HCEC 1CT (cell line): ENCODE measurements at places on chromosomes 13 and 19.
A peak's percentile ranks its signal among the peaks of the same experiment; 100 is the strongest.

DNA sequence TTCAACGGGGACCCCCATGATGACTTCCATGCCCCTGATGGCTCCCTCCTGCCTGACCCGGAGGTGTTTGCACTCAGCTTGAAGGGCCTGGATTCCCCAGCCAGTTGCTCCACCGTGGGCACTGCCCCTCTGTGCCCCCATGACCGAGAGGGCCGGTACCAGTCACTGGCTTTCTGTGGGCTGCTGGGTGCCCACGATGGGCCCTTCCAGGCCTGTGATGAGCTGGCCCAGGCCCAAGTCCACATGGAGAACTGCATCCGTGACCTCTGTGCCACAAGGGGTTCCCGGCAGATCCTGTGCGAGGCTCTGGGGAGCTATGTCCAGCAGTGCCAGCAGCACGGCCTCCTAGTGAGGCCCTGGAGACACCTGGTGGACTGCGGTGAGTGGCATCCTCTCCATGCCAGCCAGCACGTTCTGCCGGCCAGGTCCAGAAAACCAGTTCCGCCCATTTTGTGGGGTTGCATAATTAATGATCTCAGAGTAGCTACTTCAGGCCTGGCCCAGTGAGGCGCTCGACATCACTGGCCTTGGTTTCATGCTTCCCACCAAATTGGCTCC, 34.9 kb upstream of the FXYD3 start:
- no peak for DNase-seq

DNA sequence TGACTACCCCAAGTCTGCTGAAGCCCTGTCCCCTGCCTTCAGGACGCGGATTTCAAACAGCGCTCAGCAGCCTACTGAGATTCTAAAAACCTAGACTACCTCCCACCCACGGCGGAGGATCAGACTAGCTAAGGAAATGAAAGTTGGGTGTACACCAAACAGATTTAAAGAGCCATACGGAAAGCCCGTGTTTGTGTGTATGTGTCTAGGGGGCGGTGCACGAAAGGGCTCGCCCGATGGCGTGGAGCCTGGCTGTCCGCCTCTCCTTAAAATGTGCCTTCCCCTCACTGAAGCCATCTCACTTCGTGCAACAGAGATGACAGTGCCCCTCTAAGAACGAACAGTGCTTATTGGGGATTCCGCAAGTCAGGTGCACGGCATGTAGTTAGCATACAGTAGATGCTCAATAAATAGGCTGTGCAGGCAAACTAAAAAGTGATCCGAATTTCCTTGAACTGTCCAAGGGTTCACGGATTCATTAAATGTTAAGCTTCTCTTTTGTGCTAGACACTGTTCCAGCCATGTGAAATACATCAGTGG, 639 bp downstream of the LENG1 start:
- DNase-seq: no peak

- DNase-seq: no peak
Measured at GRCh38 chr13:113598481-113598880, 13.9 kb downstream of the TFDP1 start.

DNA sequence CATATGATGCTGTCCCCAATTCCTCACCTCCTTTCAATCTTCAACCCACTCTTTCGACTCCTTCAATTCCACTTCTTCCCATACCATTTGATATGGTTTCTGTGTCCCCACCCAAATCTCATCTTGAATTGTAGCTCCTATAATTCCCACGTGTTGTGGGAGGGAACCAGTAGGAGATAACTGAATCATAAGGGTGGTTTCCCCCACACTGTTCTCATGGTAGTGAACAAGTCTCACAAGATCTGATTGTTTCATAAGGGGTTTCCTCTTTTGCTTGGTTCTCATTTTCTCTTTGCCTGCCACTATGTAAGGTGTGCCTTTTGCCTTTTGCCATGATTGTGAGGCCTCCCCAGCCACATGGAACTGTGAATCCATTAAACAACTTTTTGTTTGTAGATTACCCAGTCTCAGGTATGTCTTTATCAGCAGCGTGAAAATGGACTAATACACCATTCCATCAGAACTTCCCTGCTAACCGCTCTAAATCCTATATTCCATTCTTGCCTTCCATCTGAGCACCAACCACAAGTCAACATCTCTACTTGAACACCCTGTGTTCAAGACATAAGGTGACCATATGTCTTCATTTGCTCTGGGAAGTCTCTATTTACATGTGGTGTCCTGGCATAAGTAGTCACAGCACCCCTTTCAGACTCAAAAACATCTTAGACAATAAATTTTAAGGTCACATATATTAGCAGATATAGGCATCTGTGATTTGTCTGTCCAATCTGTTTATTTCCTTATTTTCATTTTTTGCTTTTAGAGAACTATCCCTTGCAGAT, 122.9 kb downstream of the TSHZ3 start:
- DNase-seq: no peak

DNA sequence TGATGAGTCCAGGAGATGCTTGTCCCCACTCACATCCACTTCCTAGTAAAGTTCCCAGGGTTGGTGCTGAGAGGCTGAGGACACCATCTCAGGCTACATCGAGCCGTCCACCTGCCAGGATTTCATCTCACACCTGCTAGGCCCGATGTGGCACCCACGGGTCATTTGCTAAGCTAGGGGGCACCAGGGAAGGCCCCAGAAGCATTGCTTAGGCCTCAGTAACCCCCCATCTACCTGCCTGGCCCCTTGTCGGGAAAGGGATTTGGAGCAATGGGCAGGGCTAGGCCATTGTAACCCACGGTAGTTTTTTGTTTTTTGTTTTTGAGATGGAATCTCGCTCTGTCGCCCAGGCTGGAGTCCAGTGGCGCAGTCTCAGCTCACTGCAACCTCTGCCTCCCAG, 51.8 kb downstream of the F2RL3 start:
- DNase-seq: no peak

DNA sequence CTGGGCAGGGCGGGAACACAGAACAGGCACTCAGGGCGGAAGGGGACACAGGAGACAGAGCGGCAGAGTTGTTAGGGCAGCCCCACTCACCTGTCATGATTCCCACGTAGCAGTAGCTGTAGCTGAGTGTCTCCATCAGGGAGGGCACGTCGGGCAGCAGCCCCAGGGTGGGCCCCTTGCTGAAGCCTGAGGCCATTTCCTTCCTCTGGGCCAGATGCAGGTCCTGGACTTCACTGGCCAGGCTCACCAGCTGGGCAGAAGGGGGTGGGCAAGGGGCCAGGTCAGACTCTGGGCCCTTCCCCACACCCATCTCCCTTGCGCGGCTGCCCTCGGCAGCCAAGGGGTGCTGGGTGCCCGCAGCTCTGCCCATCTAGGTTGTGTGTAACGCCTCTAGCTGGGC, 5.9 kb downstream of the MBOAT7 start:
- DNase-seq: no peak

GRCh38 chr19:23788411-23788810, 29.7 kb upstream of the ZNF681 start:
- no peak for DNase-seq

GRCh38 chr13:106471957-106472543, 63.4 kb downstream of the EFNB2 start:
- peak; percentile 55 for DNase-seq

DNA sequence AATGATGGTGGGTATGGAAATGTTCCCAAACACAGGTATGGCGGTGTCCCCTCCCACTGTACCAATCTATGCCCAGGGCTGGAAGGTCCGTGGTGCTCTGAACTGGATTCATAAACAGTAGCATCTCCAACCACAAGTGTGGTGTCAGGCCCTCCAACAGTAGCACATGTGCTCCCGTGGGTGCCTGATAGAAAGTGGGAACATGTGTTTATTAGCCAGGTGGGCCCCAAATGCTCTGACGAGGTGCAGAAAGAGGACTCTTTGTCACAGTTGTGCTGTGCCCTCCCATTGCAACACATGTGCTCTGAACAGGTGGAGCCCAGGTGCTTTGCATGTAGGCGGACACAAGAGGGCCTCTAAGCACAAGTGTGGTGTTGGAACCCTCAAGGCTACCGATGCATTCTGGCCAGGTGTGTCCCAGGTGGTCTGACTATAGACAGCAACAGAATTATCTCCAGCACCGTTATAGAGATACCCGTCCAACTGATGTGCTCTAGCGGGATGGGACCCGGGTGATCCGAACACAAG, 75.4 kb upstream of the ZNF30 start:
- DNase-seq: no peak

GRCh38 chr13:107812014-107812412, 403.3 kb downstream of the LIG4 start:
- DNase-seq: no peak

DNA sequence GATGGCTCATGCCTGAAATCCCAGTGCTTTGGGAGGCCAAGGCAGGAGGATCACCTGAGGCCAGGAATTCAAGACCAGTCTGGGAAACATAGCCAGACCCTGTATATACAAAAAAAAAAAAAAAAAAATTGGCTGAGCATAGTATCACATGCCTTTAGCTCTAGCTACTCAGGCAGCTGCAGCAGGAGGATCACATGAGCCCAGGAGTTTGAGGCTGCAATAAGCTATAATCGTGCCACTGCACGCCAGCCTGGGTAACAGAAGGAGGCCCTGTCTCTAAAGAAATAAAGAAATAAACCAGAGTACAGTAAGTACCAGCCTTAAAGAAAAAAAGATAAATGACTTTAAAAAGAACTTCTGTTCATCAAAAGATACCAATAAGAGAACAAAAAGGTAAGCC, 52.9 kb downstream of the FAM124A start:
- DNase-seq: no peak

DNA sequence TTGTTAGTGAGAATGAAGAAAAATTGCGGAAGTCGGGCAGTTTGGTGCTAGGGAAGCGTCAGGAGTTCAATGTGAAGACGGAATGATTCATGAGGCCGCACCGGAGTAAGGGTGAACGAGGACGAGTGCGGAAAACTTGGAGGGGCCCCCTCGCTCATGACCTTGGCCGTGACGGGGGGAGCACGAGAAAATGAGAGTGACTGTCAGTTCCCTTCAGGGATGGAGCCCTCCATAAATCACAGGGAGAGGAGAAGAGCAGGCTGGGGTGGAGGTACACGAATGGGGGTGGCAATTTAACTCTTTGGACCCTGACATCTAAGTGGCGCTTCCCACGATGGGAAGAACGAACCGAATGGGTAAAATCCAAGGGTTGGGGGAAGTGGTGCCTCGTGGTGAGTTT, 486.4 kb downstream of the TSHZ3 start:
- DNase-seq: no peak

- DNase-seq: peak; percentile 44
Measured at GRCh38 chr13:41408121-41408520, 49.2 kb upstream of the RGCC start.

DNA sequence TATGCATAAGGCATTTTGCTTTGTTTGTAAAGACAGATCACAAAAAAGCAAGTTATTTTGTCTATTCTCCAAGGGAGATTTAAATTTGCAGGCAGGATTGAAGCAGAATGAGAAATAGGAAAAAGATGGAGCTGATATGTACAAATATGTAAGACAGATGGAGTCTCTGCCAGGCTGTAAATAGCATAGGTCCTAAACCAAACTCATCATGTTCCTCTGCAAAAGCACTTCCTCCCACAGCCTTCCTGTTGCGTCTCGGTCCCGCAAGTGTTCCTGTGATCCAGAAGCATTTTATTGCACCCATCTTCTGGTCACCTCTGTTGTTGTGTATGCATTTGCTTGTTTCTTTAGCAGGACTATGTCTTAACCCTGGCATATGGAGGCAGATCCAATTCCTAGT, 95.7 kb upstream of the CLDN10 start:
- DNase-seq: no peak

DNA sequence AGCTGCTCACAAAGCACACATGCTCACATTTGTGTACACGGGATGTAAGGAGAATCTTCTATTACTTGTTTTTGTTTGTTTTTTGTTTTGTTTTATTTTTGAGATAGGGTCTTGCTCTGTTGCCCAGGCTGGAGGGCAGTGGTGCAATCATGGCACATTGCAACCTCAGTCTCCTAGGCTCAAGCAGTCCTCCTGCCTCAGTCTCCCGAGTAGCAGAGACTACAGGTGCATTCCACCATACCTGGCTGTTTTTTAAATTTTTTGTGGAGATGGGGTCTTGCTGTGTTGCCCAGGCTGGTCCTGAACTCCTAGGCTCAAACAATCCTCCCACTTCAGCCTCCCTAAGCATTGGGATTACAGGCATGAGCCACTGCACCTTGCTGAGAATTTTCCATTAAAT, 41.8 kb downstream of the KCNC3 start:
- no peak for DNase-seq

GRCh38 chr19:366951-367350, 22.4 kb upstream of the MIER2 start:
- DNase-seq: no peak

DNA sequence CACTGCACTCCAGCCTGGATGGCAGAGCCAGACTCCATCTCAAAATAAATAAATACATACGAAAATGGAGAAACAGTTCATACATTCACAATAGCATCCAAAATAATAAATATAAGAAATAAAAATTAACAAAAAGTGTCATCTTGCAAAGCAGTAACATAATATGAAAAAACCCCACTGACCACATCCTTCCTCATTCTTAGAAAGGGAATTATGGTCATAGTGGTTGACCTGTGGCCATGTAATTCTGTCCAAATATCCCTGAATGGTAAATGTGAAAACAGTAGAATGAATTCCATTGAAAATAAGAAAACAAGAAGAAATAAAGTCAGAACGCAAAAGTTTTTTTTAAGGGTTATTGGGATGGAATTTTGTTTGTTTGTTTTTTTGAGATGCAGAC, 7.0 kb upstream of the CDC42EP5 start:
- no peak for DNase-seq

DNA sequence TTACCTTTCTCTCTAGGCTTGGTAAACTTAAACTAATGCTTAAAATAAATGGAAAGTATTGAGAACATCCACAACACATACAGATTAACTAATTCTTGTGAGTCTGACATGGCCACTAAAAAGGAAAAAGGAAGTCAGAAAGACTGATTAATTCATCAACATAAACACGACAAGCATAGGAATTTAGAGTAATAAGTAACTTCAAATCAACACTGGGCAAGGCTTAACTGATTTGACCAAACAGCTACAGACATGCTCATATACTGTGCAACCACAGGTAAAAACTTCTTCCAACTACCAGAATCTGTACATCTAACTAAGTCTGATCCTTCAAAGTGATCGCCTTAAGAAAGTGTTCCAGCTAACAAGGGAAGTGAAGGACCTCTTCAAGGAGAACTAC, 20.5 kb downstream of the UGGT2 start:
- DNase-seq: no peak

- no peak for DNase-seq
Measured at GRCh38 chr13:34578471-34578870, 363.6 kb upstream of the NBEA start.

DNA sequence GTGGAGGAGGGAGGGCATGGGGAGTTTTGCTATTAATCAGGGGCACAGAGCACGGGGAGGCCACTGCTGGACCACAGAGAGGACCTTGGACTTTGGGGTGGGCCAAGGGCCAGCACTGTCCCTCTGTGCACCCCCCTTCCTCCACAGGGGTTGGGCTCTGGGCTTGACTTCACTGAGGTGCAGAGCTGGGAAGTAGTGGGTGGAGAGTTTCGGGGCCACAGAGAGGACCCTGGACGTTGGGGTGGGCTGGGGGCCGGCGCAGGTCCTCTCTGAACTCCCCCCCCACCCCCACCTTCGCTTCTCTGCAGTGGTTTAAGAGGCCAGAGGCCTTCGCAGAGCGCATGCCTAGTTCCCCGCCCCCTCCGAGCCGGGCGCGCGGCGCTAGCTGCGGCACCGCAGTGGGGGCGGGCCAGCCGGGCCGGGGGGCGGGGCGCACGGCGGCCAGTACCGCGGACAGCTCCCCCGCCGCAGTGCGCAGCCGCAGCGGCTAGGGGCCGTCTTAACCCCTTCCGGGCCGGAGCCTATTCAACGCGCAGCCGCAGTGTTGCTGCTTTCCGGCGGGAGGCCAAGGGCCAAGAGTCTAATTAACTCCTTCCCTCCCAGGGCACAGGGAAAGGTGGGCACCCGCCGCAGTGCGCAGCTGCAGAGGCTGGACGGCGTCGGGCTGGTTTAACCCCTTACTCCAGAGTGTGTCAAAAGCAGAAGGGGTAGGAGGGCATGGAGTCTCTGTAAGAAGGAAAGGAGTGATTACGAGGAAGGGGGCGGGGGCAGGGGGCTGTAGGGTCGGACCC, 3.7 kb downstream of the KCNC3 start:
- DNase-seq: no peak
